NCI-H1930 (cell line): ENCODE measurements at places on chromosomes 7 and 10.

DNA sequence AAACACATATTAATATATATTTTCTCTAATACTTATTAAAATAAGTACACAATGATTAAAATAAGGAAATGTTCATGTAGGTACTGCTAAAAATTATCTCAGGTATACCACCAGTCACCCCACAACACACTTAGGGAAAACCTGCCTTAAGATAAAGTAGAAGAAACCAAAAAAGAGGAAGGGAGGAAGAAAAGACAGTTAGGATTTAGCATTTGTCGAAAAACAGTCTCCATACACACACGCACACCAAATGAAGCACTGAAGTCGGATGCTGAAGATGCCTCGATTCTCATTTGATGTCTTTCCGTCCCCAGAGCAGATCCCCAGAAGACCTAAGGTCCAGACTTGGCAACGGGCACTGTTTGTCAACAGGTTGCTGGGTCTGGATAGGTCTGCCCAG, 30.0 kb upstream of the ARID5B start:
- no peak for DNase-seq

- no peak for DNase-seq
These were observed 97.2 kb downstream of the PRKCQ start for GRCh38 chr10:6482737-6483357.

DNA sequence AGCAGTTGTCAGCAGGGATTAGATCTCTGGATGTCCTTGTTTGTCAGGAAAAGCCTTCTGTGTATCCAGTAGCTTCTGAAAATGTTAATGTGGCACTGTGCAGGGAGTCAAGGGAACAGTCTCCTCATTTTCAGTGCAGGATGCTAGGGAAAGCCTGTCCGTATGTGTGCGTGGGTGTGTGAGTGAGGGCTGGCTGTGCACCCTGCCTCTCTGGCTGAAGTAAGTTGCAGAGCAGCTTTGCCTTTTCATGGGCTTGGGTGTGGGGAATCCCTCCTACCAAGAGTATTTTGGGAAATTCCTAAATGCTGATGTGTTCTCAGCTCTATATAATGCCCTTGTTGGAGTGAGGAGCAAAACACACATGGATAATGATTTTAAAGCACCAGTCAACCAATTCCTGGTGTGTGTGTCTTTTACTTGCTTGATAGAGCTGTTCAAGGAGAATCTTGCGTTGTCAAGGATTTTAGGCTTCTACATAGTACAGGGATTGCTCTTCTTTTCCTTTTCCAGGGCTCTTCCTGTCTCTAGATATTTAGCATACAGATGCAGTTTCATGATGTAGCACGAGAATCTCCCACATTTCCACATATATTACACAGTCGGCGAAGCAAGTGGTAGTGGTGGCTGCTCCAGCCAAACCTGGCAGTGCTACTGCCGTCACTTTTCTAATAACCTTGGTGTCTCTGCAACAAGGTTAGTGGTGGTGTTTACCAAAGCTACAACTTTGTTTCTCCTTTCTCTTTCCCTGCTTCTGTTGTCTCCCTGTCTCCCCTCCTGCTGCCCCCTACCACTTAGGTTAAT, 92.8 kb downstream of the MCU start:
- no peak for DNase-seq

DNA sequence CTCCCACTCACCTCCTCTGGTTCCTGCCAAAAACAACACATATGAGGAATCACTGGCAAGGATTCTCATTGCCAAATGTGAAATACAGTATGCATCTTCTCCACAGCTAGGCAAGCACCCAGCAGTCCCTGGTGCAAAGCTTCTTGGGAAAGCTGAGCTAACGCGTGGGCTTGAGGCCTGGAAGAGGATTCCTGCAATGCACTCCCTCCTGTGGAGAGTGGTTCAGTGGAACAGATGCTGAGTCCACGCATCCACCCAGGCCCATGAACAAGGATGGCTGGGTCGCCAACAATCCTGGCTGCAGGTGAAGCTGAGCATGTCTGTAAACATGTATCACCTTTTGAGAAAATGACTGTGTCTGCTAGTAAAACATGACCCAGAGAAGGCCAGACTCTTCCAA, 113.2 kb upstream of the CHST15 start:
- no peak for DNase-seq

- peak; percentile 12 for DNase-seq
These were observed 161.3 kb upstream of the NPVF start for GRCh38 chr7:25389489-25390106.

DNA sequence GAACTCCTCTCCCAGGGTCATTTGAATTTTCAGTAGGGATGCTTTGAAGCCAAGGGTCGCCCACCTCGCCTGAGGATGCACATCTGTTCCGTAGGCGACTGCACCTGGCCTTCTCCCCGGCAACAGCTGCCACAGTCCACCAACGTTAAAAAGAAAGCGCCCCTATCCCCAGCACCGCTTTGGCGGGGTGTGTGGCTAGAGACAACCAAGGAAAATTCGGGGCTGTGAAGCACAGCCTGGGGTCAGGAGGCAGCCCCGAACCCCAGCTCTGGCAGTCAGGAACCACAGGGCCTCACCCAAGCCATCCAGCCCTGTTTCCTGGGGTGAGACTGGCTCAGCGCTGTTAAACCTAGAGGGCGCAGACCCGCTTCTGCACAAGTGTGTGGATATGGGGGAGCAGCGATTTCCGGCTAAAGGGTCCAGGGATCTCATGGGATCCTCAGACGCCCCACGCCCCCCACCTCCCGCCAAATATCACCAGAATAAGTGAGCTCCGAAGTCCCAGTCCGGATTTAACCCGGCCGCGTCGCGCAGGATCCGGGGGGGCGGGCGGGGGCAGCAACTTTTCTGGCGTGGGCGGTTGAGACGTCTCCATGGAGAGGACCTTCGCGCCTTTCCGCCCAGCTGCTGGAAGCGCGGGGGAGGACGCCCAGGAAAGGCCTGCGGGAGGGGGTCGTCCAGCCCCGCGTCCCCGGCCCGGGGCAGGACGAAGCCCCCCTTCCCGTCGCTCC, 822 bp downstream of the ZC3HAV1L start:
- no peak for DNase-seq

GRCh38 chr7:121847041-121847440, 25.9 kb upstream of the PTPRZ1 start:
- no peak for DNase-seq

DNA sequence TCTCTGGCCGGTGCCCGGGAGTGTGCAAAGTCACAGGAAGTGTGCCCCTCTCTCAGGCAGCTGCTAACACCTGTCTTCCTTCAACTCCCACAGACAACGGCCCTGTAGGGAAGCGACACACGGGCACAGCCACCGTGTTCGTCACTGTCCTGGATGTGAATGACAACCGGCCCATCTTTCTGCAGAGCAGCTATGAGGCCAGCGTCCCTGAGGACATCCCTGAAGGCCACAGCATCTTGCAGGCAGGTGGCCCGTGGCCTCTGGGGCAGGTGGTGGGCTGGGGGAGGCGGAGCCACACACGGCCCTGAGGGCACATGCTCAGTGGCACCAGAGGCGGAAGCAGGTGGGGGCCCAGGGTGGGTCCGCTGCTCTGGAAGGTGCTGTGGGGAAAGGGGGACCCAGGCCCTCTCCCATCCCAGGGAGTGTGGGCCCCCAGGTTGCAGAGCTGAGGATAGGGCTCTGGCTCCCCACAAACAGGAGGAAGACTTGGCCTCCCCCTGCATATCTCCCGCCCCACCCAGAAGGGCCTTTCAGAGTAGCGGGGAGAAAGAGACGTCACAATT, 6.9 kb downstream of the C10orf105 start:
- DNase-seq, result no peak

- DNase-seq, result no peak
These were observed 44.5 kb upstream of the CAV2 start for GRCh38 chr7:116455009-116455408.

DNA sequence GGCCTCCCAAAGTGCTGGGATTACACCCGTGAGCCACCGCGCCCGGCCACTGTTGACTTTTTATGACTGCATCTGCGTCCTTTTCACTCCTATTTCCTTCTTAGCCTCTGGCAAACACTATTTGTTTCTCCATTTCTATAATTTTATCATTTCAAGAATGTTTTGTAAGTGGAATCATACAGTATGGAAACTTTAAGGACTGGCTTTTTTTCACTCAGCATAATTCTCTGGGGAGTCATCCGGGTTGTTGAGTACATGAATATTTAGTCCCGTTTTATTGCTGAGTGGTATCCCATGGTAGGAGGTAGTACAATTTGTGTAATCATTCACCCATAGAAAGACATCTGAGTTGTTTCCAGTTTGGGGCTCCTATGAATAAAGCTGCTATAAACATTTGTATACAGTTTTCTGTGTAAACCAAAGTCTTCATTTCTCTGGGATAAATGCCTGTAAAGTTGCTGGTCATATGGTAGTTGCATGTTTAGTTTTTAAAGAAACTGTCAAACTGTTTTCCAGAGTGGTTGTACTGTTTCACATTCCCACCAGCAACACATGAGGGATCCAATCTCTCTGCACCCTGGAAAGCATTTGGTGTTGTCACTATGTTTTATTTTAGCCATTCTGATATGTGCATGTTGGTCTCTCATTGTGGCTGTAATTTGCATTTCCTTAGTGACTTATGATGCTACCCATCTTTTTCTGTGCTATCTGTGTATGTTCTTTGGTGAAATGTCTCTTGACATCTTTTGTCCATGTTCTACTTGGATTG, 139.6 kb upstream of the EEPD1 start:
- no peak for DNase-seq

GRCh38 chr10:127982601-127983000, 75.7 kb downstream of the PTPRE start:
- DNase-seq, result no peak

DNA sequence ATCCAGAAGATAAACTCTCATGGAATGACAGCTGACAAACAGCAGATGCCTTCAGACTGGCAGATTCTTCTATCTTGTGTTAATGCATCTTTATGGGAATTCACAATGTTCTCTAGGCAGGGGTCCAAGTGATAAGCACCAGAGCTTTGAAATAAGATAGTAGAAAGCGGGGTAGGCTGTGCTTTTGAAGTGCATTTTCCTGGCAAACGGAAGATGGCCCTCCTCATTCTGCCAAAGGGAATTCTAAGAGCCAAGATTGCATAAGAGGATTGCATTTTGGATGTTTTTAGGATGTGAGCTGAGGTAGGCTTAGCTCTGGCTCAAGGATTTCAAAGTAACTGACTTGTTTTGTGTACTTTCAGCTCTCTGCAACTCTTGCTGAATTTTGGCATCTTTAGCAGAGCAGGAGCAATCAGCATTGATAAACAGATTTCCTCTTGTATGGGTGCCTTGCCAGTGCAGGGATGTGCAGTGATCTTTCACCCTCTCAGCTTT, 298.5 kb upstream of the KLF6 start:
- no peak for DNase-seq

DNA sequence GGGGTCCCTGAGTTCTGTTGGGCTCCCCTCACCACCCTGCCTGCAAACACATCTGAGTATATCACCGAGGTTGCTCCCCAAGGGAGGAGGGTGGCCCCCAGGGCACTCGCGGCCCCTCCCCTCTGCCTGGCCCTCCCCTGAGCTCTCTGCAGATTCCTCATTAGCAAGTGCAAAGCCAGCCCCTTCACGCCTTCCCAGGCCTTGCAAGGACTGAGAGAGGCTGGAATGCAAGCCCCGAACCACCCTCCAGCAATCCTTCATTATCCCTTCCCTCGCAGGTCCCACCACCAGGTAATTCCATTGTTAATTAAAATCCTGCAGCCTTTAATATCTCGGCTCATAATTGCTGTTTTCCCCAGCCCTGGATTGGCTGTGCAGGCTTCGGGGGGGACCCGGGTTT, 35.3 kb upstream of the MYL10 start:
- DNase-seq, result no peak

- no peak for DNase-seq
These were observed 75.1 kb upstream of the PTPRZ1 start for GRCh38 chr7:121797657-121798452.

- DNase-seq, result no peak
These were observed 358.9 kb downstream of the FRMD4A start for GRCh38 chr10:13971601-13972475.

DNA sequence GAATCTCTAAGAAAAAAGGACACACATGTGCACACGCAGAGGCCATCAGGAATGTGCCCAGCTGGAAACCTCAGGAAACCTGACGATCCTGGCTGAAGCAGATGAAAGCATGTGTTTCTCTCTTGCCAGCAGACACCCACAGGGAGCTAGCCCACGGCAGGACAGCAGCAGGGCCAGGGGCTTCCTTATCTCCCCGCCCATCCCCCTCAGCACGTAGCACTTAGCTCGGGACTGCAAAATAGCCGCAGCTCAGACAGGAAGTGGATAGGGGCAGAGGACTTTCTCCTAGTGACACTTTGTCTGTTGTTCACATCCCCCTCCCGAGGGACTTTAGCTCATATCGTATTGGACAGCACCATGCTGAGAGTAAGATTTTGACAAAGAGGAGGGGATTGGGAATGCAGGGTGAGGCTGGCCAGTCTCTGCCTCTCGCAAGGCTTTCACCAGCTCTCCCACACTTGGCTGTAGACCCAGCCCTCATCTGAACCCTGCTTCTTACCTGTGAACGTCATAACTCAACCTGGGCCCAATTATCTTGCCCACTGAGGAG, 63.8 kb downstream of the MKI67 start:
- no peak for DNase-seq

- no peak for DNase-seq
These were observed 608.8 kb downstream of the PARD3 start for GRCh38 chr10:34206078-34206934.

DNA sequence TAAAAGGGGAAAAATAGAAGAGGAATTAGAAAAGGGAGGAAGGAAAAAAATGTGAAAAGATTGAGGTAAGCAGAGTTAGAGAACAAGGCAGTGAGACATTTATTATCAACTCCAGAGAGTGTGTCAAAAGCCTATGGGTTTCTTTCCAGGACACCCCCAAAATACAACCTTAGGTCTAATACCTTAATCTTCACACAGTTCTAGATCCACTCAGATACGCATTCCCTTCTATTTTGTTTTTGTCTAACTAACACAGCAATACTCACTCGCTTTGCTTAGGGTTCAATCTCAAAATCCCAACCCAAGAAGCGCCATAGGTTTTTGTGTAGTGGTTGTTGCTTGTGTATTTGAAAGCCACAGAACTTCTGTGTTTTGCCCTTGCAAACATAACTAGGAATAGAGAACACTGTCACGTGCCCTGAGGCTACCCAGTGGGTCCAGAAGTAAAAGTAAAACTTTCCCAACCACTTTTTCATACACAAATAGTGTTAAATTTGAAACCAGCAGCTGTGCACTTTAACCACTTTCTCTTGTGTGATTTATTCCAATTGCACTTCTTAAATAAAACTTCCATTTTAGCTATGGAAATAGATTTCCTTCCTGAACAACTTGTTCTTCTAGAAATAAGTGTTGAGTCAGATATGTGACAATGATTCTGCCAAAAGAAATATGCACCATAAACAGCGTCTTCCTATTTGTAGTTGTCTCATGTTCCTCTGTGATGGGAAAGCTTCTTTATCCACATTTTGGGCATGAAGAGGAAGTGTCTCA, 414.7 kb upstream of the GHITM start:
- DNase-seq, result no peak

- DNase-seq, result no peak
These were observed 8.1 kb downstream of the ZNF746 start for GRCh38 chr7:149489391-149490024.

- DNase-seq, result no peak
These were observed 60.6 kb downstream of the VSTM4 start for GRCh38 chr10:49054753-49055152.
